ENCODE measurements at places on chromosomes 7 and 10. TPM values are rescaled to one million over a fixed set of nuclear protein-coding genes. Genes with fewer than 3 reads are reported as not detected.

Gene CHST3
- 0.88 TPM for total RNA-seq

Gene HOXA11
- not detected for total RNA-seq

Gene PLPP4
- not detected for total RNA-seq

Gene ATE1
- 9.0 TPM for total RNA-seq

Gene PRF1
- total RNA-seq = 35.7 TPM

Gene HKDC1
- 0.41 TPM for total RNA-seq

Gene TACC2
- total RNA-seq = not detected

Gene ALOX5
- total RNA-seq = 0.68 TPM

Gene SEM1
- total RNA-seq = 38.2 TPM

Gene STRIP2
- total RNA-seq = 49.2 TPM

Gene TET1
- 0.82 TPM for total RNA-seq

Gene DYNC1I1
- not detected for total RNA-seq

Gene LAMB4
- total RNA-seq = not detected

Gene PAOX
- total RNA-seq = 3.9 TPM

Gene OR2A5
- total RNA-seq = not detected

Gene CCDC126
- 8.5 TPM for total RNA-seq

Gene VSTM4
- not detected for total RNA-seq

Gene GSDME
- total RNA-seq = 6.0 TPM

Gene IGFBP1
- not detected for total RNA-seq

Gene SPDYE9
- total RNA-seq = not detected

Gene PIP
- not detected for total RNA-seq

Gene MAGI2
- total RNA-seq = 0.16 TPM

Gene BMPER
- not detected for total RNA-seq

Gene CC2D2B
- not detected for total RNA-seq

Gene FASTK
- total RNA-seq = 62.0 TPM

Gene CUEDC2
- total RNA-seq = 38.7 TPM

Gene SPDYE18
- total RNA-seq = 0.68 TPM

Gene LHFPL3
- total RNA-seq = not detected

Gene SNX10
- total RNA-seq = 44.6 TPM

Gene ANKRD30A
- total RNA-seq = not detected

Gene ACTR3C
- total RNA-seq = 5.8 TPM

Gene CLDN3
- not detected for total RNA-seq

Gene PKD1L1
- total RNA-seq = 0.14 TPM

Gene IFIT1
- total RNA-seq = 9.0 TPM

Gene HACD1
- 2.0 TPM for total RNA-seq

Gene TFPI2
- 0.82 TPM for total RNA-seq
